Activated CD4-positive, alpha-beta T cell treated with anti-CD3 and anti-CD28 coated beads for 24 hours (primary cell): ENCODE measurements at places on chromosomes 1 and 21.
A peak's percentile ranks its signal among the peaks of the same experiment; 100 is the strongest.

- DNase-seq = peak; percentile 23
Measured at GRCh38 chr1:182391028-182391361, 595 bp downstream of the GLUL start.

GRCh38 chr1:170064821-170065220, 9.7 kb downstream of the KIFAP3 start:
- DNase-seq = no peak

- DNase-seq = no peak
Measured at GRCh38 chr1:41875487-41875886, 43.2 kb downstream of the HIVEP3 start.

DNA sequence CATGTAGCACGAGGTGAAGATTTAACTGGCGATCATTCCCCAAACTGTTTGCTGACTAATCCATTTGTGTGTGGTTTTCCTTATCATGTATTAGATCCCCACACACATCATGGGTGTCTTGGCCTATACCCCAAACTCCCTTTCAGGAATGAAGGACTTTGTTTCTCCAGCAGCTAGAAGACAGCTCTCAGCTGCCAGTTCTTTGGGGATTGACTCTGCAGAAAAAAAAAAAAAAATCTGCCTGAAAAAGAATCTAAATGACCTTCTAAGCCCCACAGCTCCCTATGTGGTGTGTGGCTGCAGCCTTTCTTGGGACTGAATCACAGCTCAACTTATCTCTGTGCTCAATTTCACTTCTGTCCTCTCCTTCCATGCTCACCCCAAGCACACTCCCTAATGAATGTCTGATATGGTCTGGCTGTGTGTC, 256.3 kb upstream of the DUSP10 start:
- no peak for DNase-seq

- DNase-seq = no peak
Measured at GRCh38 chr21:39397646-39398385, 47.8 kb downstream of the LCA5L start.

GRCh38 chr1:243568793-243569192, 281.2 kb downstream of the AKT3 start:
- DNase-seq = no peak

GRCh38 chr1:20526267-20526666, 18.3 kb upstream of the MUL1 start:
- DNase-seq = no peak

- DNase-seq = no peak
Measured at GRCh38 chr1:159140474-159140873, 30.9 kb upstream of the CADM3 start.

- DNase-seq = peak; percentile 68
Measured at GRCh38 chr21:17611414-17612022, 1.2 kb downstream of the BTG3 start.

DNA sequence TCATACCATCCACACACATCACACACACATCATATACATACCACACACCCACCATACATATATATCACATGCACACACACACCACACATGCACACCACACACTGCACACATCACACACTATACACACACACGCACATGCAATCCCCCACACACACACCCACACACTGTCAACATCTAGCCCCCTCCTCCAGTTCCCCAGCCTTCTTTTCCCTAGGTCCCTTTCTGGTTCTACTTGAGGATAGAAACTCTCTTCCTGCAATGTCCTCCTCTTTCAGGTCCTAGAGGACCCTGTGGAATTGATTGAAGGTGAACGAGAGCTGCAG, 4.3 kb downstream of the CASQ1 start:
- no peak for DNase-seq

- DNase-seq = no peak
Measured at GRCh38 chr1:42806171-42806570, 10.8 kb upstream of the ERMAP start.

- DNase-seq = no peak
Measured at GRCh38 chr21:35212393-35213127, 163.5 kb upstream of the RUNX1 start.

GRCh38 chr21:42993051-42993712, 18.8 kb downstream of the PKNOX1 start:
- DNase-seq = no peak

GRCh38 chr21:42285569-42286245, 29.5 kb downstream of the TFF3 start:
- no peak for DNase-seq

GRCh38 chr21:32233055-32233546, 45.7 kb downstream of the MIS18A start:
- DNase-seq = no peak

GRCh38 chr1:173742203-173742886, 27.6 kb downstream of the KLHL20 start:
- DNase-seq = no peak

GRCh38 chr1:216721863-216722262, 1.4 kb downstream of the ESRRG start:
- DNase-seq = no peak

GRCh38 chr21:15063814-15064575, 805 bp downstream of the NRIP1 start:
- no peak for DNase-seq

DNA sequence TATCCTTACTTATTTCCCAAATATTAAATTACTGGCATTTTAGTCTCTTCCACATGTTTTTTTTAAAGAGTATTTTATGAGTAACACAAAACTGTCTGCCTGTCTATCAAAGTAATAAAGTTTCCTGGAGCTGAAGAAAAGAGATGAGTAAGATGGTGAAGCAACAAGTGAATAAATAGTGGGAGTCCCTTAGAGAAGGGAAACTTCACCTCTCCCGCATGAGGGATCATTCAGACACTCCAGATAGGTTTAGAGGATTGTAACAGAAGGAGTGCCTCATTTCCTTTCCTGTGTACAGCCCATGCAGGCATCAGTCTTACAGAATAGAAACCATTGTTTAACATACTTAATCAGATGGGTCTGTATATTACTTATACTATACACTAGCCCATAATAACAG, 205.7 kb downstream of the USP25 start:
- DNase-seq = no peak

DNA sequence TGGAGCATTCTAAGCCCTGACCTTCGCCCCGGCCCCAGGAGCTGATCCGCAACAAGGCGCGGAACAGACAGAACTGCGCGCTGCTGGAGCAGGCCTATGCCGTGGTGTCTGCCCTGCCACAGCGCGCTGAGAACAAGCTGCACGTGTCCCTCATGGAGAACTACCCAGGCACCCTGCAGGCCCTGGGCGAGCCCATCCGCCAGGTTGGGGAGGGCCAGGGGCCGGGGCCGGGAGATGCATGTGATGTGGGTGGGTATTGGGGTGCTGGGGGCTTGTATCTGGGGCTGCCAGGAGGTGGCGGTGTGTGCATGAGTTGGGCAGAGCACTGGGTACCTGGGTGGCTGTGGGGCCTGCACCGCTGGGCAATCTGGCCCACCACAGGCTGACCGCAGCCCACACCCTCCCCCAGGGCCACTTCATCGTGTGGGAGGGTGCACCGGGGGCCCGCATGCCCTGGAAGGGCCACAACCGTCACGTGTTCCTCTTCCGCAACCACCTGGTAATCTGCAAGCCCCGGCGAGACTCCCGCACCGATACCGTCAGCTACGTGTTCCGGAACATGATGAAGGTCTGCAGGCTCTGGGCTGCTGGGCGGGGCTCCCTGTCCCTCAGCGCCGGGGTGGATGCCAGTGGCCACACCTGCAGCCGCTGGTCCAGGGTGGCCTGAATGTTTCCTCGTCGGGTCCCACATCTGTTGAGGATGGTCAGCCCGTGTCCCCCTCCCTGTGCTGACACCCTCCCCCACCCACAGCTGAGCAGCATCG, 65.8 kb downstream of the TRIM11 start:
- DNase-seq = no peak

DNA sequence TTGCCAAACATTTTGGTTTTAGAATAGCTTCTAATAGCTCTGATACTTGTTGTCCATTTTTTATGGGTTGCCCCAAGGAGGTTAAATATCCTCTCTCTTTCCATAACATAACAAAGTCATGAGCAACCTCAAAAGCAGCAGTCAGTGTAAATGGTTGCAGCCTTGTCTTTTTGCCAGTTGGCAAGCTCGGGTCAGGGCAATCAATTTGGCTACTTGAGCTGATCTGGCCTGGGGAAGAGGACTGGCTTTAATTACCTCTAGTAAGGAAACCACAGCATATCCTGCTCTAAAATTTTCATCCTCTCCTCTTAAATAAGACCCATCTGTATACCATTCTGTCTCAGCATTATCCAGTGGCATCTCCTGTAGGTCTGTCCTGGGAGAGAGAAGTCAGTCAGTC, 21.2 kb upstream of the FMO4 start:
- DNase-seq = no peak

GRCh38 chr1:59657873-59658465, 156.8 kb upstream of the HOOK1 start:
- no peak for DNase-seq

- DNase-seq = no peak
Measured at GRCh38 chr1:229031481-229032341, 239.2 kb upstream of the RAB4A start.

DNA sequence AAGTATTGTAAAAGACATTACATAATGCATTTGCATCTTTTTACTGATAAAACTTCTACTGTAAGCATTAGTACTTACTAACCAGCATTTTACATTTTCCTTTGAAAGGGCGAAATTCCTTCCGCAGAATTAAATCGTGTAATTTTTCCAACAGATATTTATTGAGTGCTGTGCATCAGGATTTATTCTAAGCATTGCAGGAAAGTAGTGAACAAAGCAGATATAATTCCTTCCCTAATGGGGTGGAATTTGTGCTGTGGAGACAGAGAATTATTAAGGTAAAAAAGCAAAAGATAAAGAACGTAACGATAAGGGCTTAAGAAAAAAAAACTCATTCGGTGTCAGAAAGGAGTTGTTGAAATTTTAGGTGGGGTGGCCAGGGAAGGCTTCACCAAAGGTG, 7.6 kb upstream of the ETS2 start:
- DNase-seq = no peak

- DNase-seq = peak; percentile 41
Measured at GRCh38 chr1:41492341-41492848, 7.9 kb upstream of the EDN2 start.

GRCh38 chr1:62362061-62362917, 43.1 kb upstream of the KANK4 start:
- DNase-seq = no peak

DNA sequence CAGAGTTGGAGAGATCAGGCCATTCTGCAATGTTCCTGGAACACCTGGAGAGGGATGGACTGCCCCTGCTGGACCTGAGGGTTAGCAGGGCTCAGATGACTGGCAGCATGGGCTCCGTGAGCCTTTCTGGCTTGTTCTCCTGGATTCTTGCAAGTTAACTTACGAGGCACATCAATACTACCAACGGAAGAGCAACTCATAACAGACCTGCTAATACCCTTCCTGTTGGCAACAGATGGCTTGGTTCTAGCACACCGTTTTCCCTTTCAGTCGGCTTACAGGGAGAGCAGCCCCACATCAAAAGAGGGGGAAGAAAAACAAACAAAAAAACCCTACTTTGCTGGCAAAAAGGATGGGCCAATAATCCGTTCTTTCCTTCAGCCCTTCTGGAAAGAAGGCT, 47.9 kb downstream of the SLC66A1 start:
- DNase-seq = no peak

GRCh38 chr1:181131255-181131941, 42.9 kb downstream of the IER5 start:
- no peak for DNase-seq

GRCh38 chr1:153485863-153486262, 25.4 kb upstream of the S100A7 start:
- DNase-seq = no peak

- DNase-seq = no peak
Measured at GRCh38 chr1:109639841-109640184, 16.1 kb upstream of the GSTM4 start.

- DNase-seq = no peak
Measured at GRCh38 chr1:100543640-100544039, 5.7 kb downstream of the GPR88 start.

- no peak for DNase-seq
Measured at GRCh38 chr1:156508205-156508954, 7.8 kb upstream of the MEF2D start.

GRCh38 chr21:27564684-27565301, 597.9 kb upstream of the ADAMTS5 start:
- DNase-seq = no peak

DNA sequence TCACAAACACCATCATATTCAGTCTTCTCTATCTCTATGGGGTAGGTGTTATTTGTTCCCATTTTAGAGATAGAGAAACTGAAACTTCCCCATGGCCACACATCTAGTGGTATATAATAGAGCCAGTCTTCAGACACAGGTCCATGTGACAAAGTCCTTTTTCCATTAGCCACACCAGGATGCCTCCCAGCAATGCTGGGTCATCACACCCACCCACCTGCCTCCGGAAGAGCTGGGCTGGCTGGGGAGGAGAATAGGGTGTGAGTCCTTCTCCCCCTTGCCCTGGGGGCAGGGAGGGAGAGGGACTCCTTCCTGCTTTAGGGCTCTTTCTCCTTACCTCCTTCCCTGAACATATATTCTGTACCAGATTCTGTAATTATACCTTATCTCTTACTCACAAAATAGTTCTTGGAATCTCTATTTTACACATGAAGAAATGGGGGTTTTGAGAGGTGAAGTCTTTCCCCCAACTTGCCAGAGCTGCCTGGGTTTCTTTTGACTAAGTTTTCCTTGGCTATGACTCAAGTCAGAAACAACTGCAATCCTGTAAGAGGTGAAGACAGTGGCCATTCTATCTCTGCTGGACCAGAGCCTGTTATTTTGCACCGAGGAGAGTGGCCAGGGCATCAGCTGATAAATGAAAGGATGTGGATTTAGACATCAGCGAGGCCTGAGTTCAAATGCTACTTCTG, 30.0 kb downstream of the SOX13 start:
- no peak for DNase-seq

DNA sequence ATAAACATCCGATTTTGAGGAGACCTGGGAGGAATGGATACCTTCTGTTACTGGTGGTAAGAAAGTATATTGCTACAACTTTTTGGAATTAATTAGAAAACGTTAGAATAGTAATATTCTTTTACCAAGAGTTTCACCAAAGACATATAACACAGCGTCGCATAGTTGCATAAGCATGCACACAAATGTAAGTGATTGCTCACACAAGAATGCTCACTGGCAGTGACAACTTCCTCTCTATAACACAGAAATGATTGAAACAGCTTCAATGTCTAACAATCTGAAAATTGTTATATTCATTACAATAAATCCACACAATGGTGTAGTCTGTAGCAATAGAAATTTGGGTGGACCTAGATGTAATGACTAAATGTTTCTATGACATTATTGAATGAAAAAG, 998.6 kb downstream of the TTLL7 start:
- DNase-seq = no peak

DNA sequence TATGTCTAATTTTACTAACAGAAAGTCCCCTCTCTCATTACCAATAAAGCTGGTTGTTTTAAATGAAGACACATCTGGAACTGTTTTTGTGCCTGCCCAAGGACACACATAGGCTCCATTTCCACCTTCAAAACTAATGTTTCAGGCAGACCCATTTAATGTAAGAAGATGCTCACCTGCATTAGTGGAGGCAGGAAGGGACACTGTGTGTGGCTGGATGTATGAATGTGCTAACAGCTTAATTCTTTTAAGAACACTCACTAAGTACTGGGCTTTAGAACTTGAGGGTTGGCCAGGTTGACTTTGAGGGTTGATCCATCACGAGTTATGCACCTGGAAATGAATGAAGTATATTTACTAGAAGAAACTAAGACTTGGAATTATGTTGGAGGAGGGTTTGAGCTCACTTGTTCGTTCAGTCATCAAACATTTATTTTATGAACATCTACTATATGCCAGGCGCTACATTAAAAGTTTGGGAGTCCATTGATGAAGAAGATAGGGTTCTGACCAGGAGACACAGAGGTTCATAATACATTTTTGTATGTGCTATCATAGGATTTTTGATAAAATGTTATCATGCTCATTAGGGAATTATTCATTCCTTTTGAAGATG, 5.4 kb downstream of the JUN start:
- no peak for DNase-seq
